ENCODE measurements at places on chromosomes 4 and X.

DNA sequence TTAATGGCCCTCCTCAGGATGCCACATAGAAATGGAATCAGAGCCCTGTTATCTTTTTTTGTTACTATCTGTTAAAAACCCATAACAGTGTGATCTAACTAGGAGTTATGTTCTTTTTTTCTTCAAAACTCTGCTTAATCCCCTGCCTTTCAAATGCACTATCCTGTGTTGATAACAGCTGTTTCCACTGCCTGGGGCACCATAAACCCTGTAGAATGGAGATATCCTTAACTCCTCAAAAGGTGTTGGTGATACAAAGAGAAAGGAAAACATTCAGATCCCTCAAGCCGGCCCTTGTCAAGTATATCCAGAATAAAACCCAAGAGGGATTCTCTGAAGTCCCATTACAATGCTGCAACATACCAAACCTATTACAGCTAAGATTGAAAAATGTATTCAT, 108.6 kb downstream of the ACTRT1 start:
- DNase-seq, result no peak

- no peak for DNase-seq
Observed at GRCh38 chr4:109665783-109666485, 37.3 kb downstream of the CASP6 start.

DNA sequence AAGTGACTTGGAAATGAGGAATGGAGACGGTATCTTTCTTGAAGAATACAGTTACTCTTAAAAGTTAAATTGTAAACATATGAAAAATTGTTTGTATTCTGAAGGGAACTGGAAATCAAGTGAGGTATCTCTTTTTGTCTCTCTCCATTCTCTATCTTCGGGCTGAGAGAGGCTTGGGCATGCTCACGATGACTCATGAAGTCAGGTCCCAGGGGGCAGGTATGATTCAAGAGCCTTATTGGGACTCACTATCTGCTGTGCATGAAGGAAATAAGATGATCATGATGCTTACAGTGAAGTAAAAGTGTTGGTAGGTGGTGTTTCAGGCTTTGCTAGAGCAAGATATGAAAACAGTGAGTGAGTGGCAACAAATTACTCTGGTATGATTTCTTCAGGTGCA, 200.4 kb upstream of the PITX2 start:
- no peak for DNase-seq

DNA sequence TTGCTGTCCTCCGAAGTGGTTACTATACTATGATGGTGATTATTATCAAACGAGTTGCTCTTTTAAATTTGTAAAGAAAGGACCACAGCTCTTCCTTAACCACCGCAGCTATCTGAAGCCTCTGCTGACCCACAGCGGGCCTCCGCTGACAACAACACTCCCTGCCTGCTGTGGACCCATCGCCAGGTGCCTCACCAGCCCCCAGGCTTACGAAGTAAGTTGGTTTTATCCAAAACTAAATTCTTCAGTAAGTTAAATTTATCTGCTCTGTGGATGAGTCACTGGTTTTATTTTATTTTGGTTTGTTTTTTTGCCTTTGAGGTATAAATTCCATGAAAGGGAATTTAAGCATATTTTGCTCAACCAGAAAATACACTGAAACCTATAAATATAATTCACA, 54.7 kb downstream of the SLC9A6 start:
- DNase-seq, result no peak

GRCh38 chrX:140389331-140389730, 115.5 kb downstream of the SOX3 start:
- no peak for DNase-seq

DNA sequence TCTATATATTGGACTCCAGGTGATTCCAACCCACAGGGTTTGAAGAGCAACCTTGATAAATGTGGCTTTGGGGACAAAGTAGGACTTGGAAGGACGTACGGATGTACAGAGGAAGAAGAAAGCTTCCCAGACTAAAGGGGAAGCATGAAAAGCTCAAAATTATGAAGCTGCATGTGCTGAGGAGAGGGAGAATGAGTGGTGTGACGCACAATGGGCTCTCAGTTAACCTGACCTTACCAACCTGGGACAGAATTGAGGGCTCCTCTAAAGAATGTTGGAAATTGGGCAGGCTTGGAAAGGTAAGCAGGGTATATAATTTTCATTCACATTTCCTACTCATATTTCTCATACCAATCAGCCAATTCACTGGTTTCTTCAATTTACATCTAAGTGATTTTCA, 10.5 kb upstream of the TIGD2 start:
- no peak for DNase-seq

DNA sequence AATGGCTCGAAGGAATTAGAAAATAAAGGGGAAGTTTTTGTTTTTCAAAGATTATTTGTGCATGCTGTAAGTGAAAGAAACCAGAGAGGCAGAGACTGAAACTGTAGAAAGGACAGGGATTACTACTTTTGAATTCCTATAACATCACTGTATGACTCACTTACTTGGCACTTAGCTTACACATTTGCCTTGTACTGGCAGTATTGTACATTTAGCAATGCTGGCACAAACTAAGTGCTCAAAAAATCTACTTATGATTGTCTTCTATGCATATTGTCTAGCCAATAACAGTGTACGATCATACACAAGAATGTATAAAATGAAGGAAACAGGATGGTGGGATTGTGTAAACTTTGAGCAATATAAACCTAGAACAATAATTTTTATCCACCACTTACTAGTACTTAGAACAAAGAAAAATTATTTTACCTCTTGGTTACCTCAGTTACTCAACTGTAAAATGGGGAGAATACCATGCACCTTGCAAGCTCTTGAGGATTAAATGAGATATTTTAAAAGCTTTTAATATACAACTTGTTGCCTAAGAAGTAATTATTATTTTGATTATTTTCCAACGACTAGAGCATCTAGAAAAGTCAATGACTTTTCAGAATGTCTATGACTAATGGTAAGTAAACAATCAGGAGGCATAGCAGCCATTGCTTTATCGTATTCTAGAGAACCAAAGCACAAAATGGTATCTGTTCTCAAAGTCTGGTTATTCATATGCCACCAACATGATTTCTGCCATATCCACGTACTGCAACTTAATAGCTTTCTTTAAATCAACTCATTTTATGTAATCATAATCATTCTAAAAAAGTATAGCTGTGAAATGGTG, 4.7 kb downstream of the FAM120C start:
- DNase-seq, result no peak

DNA sequence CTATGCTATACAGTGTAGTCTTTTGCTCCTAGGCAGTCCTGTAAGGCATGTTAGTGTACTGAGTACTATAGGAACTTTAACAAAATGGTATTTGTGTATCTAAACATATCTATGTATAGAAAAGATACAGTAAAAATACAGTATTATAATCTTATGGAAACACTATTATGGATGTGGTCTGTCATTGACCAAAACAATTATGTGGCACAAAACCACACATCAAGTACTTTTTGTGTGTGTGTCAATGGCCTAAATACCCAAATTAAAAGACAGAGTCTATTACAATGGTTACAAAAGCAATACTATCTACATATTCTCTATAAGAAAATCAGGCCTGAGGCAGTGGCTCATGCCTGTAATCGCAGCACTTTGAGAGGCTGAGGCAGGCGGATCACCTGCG, 610.2 kb upstream of the NDST4 start:
- DNase-seq, result no peak

- DNase-seq, result no peak
Observed at GRCh38 chr4:108166441-108167315, 2.1 kb downstream of the LEF1 start.

GRCh38 chr4:130403221-130403620, 1307.3 kb downstream of the C4orf33 start:
- DNase-seq, result no peak

DNA sequence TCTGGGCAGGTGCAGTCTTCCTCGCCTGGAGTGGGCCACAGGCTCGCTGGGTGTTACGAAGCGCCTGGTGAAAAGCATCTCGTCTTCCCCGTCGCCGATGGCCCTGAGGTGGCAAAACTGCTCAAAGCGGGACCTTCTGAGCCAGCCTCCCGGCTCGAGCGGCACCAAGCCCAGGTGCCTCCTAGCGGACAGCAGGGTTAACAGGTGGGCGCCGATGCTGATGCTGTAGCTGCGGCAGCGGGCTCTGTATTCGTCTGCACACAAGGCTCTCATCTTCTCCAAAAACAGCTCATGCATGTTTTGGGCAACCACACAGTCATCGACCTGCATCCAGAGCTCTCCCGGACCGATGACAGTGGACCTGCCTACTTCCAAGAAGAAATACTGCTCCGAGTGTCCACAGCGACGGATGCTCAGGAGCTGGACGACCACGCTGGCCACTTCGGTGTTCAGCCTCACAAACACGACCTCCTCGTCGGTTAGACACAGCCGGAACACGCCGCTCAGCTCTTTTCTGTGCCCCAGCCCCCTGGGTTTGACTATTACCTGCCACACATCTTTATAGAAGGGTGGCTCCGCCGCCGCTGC, 1.2 kb downstream of the IRS4 start:
- no peak for DNase-seq

- no peak for DNase-seq
Observed at GRCh38 chrX:17628976-17629375, 108.3 kb upstream of the SCML1 start.

DNA sequence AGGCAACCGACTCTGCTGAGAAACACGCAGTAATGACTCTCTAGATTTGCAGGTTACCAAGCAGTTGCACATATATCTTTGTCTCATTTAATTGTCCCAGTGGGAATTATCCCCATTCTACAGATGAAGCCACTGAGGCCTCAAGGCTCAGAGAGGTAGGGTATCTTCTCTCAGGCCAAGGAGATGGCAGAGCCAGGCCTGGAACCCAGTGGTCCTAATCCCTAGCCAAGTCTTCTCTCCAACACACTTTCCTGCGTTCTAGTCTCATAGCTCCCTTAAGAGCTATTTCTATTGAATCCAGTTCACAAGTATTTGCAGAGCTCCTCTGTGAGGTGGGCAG, 181.3 kb upstream of the BCOR start:
- no peak for DNase-seq

GRCh38 chrX:17590892-17591740, 146.2 kb upstream of the SCML1 start:
- no peak for DNase-seq

DNA sequence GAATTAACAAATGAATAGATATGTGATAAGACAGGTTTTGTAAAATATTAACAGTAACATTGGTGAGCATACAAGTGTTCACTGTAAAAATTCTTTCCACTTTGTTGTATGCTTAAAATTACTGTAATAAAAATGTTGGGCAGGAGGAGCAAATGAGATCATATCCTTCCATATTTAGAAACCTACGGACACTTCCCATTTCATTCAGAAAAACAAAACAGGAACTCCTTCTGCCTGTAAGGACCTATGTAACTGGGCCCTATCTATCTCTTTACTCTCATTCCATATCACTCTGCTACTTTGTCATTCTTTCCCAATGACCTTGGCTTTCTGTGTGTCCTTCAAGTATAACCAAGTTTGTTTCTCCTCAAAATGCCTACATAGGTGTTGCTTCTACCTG, 53.7 kb upstream of the SLC39A8 start:
- DNase-seq, result no peak

- DNase-seq, result no peak
Observed at GRCh38 chr4:106529348-106530023, 160.9 kb upstream of the GIMD1 start.

- no peak for DNase-seq
Observed at GRCh38 chrX:109732017-109732801, 848 bp downstream of the ACSL4 start.

- DNase-seq, result no peak
Observed at GRCh38 chr4:54449999-54450398, 207.8 kb upstream of the KIT start.

DNA sequence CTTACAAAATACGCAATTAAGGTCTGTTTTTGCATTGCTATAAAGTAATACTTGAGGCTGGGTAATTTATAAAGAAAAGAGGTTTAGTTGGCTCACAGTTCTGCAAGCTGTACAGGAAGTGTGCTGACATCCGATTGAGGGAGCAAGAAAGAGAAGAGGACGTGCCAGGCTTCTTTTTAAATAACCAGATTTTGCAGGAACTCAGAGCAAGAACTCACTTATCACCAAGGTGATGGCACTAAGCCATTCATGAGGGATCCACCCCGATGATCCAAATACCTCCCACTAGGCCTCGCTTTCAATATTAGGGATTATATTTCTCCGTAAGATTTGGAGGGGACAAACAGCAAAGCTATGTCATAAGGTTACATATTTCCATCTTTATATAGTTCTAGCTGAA, 456.7 kb downstream of the GLUD2 start:
- DNase-seq, result no peak

DNA sequence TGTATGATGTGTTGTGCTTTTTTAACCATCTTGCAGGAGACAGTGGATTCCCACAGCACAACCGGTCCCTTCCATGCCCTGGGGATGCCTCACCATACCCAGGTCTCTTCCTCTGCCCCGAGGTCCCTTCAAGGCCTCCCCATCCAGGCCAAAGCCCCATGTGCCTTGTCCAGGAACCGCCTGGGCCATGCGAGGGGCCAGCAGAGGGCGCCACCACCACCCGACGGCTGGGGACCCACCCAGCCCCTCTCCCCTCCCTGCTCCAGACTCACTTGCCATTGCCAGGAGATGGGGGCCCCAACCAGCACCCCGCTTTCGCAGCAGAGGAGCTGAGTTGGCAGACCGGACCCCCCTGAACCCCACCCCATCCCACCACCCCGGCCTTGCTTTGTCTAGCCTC, 485.5 kb downstream of the TRAM1L1 start:
- DNase-seq, result no peak

DNA sequence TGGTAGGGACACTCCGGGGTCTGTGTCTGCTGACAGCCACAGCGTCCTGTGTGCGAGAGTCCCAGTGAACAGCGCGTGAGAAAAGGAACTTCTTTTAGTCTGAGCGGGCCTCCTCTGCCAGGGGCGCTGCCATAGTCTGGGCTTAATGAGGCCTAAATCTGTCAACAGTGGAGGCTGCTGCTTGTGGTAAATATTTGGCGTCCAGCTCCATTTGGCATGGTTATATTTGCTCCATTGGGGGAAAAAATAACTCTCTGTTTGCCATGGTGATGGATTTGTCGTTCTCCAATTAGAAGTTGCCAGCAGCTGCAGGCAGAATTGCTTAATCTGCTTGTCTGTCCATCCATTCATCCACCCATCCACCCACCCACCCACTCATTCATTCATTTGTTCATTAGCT, 71.4 kb upstream of the PSAPL1 start:
- DNase-seq, result no peak

DNA sequence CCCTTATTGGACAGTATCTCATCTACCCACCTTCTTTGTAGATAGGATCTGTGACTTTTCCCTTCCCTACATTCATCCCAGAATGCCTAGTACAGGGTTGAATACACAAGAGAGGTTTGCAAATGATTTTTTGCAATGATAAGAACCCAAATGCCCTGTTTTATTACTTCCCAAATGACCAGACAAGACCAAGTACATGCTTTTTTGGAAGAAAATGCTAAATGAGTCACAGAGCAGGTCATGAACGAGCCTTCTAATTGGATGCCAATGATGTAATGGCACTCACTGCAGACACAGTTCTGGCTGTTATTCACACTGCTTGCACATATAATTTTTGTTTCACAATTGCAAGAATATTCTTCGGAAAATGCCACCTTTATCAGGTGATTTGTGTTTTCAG, 17.8 kb upstream of the GABRQ start:
- DNase-seq, result no peak

GRCh38 chrX:110852180-110852579, 56.6 kb upstream of the CHRDL1 start:
- no peak for DNase-seq

All from GM19239 (cell line).